ENCODE measurements at places on chromosomes 13 and 19.

DNA sequence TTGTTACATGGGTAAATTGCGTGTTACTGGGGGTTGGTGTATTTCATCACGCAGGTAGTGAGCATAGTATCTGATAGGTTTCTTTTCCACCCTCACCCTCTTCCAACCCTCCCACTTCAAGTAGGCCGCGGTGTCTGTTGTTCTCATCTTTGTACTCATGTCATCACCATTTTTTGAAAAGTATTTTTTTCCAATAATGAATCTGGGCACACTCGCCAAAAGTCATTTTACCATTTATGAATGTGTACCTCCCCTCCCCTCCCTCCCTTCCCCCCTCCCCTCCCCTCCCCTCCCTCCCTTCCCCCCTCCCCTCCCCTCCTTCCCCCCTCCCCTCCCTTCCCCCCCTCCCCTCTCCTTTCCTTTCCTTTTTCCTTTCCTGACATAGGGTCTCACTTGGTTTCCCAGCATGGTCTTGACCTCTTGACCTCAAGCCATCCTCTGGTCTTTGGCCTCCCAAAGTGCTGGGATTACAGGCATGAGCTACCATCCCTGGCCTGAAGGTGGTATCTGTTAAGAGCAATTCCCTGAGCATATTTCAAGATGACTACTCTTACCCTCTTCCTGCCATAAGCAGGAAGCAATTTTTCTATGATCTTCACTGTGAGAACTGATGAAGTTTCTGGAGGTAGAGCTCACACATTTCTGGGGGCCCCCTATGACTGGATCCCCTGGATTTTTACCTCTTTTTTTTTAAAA, 15.7 kb downstream of the ZNF627 start:
- no peak for DNase-seq

DNA sequence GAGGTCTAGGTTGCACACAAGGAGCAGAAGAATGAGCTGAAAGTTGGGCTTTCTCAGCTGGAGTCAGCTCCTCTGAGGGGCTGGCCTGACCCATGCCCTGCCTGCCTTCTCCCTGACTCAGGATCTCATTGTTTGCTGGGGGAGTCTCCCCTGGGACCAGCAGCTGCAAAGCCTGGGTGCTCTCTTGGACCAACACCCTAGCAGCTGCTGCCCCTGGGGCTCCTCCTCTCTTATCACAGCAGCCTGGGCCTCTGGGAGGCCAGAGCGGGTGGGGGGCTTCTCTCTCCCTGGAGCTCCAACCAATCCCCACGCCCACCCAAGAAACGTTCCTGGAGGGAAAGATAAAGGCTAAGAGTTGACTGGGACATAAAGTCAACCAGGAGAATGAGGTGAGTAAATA, 1.6 kb upstream of the FCGBP start:
- no peak for DNase-seq

DNA sequence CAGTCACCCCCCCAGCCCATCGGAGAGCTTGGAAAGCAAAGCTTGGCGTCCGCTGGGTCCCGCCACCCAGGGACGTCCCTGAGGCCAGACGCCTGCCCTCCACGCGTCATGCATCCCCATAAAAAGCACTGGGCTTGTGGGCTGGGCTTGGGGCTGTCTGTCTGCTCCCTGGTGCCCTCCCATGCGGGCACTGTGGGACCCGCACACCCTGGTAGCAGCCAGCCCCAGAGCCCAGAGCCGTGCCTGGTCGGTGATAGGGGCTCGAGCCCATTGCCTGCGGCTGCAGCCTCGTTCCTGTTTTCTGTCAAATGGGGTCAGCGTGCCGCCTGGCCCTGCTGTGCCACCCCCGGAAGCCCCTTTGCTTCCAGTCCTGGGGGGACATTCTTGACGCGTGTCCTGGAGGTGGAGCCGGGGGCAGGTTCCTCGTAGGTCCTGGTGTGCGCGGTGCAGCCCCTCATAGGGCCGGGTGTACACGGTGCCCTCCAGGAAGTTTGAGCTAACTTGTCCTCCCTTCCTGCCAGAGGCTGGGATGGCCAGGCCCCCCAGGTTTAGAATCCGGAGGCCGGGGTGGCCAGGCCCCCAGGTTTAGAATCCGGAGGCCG, 4.3 kb upstream of the GZMM start:
- DNase-seq, result no peak

GRCh38 chr19:3980353-3981251, 4.7 kb downstream of the EEF2 start:
- no peak for DNase-seq

DNA sequence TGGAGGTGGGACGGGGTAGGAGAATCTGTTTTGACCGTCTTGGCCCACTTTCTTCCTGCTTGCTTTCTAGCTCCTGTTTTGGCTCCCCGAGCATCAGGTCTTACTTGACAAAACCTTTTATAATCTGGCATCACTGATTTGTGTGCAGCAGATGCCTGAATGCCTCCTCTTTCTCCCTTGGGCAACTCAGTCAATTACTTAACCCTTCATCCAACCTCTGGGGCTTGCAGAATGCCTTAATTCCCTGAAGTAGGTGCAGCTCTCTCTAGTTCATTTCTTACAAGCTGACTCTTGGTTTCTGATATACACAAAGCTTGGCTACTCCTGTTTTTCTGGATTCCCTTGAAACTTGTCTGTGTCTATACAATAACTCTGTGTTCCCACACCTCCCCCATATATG, 5.7 kb upstream of the NUP58 start:
- DNase-seq, result no peak

DNA sequence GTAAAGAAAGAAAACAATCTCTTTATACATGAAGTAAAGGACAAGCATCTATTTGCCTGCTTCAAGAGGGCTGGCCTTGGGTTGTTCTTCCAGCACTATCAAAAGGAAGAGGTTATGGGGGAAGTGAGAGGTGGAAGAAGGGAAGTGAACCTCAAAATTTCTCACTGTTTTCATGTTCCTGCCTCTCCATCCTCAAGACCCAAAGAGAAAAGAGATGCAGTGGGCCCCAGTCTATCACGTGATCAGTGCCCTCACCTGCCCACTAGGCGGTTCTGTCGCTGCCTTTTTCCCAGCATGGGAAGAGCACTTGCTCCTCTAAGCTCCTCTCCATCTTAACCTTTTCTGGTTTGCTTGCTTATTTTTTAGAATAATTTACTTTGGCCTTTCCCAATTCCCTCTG, 6.2 kb upstream of the USP12 start:
- DNase-seq, result no peak

DNA sequence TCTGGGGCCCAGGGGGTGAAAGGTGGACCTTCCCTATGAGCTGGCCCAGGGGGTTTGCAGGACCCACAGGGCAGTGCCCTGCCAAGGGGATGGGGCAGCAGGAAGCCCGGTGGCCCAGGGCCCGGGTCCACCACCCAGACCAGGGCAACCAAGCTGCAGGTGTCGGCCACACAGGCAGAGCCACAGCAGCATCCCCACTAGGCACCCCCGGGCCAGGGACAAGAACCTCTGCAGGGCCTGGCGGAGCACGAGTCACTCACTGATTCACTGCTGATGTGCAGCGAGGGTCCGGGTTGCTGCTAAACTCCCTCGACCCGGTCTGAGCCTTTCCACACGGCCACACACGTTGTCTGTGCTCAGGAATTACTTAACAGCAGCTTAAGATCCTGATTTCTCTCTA, 8.8 kb downstream of the FZR1 start:
- DNase-seq, result no peak

DNA sequence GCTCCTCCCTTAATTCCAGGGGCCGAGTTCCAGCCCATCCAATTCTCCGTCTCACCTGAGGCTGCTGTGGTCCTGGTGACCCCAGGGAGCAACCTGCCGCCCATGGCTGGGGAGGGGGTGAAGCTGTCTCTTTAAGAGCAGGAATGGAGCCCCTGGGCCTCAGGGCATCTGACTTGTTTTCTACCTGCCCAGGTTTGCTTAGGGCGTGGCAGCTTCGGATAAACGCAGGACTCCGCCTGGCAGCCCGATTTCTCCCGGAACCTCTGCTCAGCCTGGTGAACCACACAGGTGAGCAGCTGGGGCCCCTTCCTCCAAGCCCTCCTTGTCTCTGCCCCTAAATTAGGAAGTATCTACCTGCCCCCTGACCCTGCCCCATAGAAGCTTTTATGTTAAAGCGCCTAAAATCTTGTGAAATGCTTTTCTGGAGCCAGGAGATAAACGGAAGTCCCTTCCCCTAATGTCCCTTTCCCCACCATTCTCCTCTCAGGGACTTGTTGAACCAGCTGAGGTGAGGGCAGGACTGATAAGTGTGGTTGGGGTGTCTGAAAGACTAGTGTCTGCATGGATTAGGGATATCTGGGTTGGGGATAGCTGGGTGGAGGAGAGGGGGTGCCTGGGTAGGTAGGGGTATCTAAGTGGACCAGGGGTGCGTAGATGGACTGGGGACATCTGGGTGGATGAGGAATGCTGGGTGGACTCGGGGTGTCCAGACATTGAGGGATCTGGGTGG, 614 bp downstream of the FXYD3 start:
- DNase-seq, result no peak

- peak; percentile 18 for DNase-seq
Measured at GRCh38 chr19:51098365-51099046, 9.7 kb downstream of the CTU1 start.

DNA sequence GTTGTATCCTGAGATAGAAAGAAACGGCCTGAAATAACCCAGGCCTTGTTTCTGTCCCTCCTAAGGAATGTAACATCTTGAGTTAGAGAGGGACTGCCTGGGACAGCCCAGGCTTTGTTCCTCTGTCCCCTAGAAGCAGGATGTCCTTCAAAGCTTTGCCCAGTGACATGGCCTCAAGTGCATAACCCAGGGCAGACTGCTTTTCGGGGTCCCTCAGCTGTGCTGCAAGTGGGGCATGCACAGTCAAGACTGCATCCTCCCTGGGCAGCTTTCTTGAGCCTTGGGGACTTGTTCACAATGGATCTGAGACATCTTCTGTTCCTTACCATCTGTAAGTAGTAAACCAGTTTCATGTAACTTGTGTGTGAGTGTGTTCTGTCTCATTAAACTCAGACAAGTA, 7.5 kb upstream of the EPSTI1 start:
- DNase-seq, result no peak
